Mesothelial cell of epicardium (in vitro differentiated cells): ENCODE measurements at places on chromosomes 7 and 10.

GRCh38 chr7:156223935-156224832 lies 411.9 kb upstream of the SHH start:
- no peak overlapping the region for H3K27ac ChIP-seq
- no peaks in the 10 kb centered on the region for H3K36me3 ChIP-seq
- H3K4me3 ChIP-seq = no peak overlapping the region
- no peaks in the 10 kb centered on the region for H3K4me1 ChIP-seq
- H3K27me3 ChIP-seq = peaks cover 2% of the 10 kb centered on the region

GRCh38 chr7:1537535-1538412 lies 7.3 kb downstream of the MAFK start:
- H3K27me3 ChIP-seq = no peaks in the 10 kb centered on the region
- peaks cover 3% of the 10 kb centered on the region for H3K36me3 ChIP-seq
- DNase-seq = peak; percentile 85
- H3K4me1 ChIP-seq = peaks cover 42% of the 10 kb centered on the region

DNA sequence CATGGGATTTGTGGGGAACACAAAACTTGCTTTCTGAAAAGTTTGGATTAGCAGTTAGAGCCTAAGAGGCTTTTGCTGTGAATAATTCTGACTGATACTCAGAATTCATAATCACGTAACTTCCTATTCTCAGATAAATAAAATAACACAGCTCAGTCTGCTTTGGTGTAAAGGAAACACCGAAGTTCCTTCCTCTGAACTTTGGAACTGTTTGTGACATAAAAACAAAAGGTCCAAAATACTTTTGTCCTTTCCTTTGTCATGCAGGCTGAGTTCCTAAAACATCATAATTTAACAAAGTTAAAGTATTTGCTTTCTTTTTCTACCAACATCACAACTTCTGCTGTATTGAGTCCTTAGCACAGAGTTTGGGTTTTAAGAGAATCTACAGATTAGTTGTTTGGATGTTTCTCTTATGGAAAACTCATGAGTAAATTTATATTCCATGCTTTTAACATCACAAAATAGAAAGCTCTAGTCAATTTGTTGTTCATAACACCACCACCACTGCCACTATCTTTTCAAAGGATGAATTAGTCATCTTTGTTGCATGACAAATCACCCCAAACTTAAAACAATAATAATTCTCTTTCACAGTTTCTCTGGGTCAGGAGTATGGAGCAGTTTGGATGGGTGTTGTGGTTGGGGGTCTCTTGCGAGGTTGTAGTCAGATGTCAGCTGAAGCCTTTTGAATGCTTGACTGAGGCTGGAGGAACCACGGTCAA lies 123.4 kb downstream of the REEP3 start:
- no peak overlapping the region for H3K27ac ChIP-seq
- H3K4me1 ChIP-seq = peaks cover 6% of the 10 kb centered on the region
- H3K4me3 ChIP-seq = no peak overlapping the region
- no peak for DNase-seq
- peaks cover 8% of the 10 kb centered on the region for H3K27me3 ChIP-seq
- no peaks in the 10 kb centered on the region for H3K36me3 ChIP-seq

DNA sequence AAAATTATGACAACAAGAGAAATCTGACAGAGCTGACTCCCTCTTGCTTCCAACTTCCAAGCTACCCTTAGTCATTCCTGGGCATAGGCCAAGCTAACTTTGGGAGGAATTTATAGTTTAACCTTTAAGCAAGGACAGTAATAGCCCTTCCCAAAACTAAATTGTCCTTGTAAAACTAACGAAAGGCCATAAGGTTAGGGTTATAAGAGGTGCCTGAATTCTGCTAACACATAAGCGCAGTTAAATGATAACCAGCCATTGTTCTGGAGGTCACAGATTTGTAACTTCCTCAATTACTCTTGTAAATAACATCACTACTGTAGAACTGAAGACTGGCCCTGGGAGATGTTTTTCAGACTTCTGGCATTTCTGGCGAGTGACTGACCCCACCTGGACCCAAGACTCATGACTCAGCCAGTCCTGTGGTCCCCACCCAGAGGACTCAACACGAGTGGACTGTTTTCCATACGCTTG lies 481.2 kb downstream of the KCNMA1 start:
- no peak overlapping the region for H3K4me3 ChIP-seq
- H3K4me1 ChIP-seq = peaks cover 43% of the 10 kb centered on the region
- H3K36me3 ChIP-seq = no peaks in the 10 kb centered on the region
- no peaks in the 10 kb centered on the region for H3K27me3 ChIP-seq
- H3K27ac ChIP-seq = peak overlapping the region; percentile 40

GRCh38 chr10:43594944-43595589 lies 11.2 kb upstream of the ZNF485 start:
- DNase-seq = no peak
- peaks cover 3% of the 10 kb centered on the region for H3K27me3 ChIP-seq
- H3K27ac ChIP-seq = no peak overlapping the region
- no peaks in the 10 kb centered on the region for H3K36me3 ChIP-seq
- H3K4me1 ChIP-seq = no peaks in the 10 kb centered on the region
